ENCODE measurements at places on chromosomes 1 and 21.

- no peak for DNase-seq
These were observed 14.4 kb downstream of the CD55 start for GRCh38 chr1:207335695-207336363.

DNA sequence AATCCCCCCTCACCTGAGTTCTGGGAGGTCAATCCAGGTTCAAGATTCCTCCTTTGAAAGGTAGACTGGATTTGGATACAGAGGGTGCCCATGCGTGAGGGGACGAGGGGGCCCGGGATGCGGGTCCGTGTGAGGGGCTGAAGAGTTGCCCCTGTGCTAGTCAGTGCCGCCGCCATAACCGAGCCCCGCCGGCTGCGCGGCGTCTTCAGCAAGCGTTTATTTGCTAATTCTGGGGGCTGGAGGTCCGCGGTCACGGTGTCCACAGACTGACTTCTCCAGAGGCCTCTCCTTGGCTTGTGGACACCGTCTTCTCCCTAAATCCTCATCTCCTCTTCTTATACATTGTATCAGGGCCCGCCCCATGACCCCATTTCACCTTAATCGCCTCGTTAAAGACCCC is 20.9 kb upstream of the SAMD11 start:
- no peak for DNase-seq

DNA sequence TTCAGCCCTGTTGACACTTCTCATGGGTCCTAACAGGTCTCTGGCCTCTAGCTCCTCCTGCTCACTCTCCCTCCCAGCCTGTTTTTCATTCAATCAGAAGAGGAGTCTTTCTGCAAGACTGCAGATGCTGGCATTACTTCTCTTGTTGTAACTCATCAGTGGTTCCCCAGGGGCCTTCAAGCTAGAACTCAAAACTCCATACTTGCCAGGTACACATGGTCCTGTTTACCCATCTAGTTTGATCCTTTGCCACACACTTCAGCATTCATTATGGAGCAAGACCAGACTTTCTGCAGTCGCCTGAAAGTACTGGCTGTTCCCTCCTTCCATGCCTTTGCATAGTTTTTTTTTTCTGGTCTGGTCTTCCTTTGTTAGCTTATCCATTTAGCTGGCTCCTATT is 47.9 kb downstream of the SERBP1 start:
- DNase-seq = no peak

GRCh38 chr1:119747451-119747850 is 21.3 kb downstream of the HMGCS2 start:
- no peak for DNase-seq

- peak; percentile 47 for DNase-seq
These were observed 33.3 kb upstream of the CSF1 start for GRCh38 chr1:109877317-109877771.

DNA sequence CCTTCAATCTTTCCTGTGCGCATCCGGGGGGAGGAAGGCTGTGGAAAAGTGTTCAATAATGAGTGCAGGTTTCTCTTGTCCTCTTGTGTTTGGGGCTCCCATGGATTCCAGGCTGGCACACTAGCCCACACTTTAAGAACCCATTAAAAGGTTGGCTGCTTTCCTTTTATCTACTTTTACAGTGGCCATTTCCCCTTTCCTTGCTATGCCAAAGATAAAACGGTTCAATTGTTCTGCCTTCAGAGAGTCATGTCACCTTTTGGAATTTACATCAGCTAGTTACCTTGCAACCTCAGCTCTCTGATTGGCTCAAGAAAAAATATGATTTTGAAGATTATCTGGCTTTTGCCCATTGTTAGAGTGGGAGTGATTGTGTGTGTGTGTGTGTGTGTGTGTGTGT is 182.3 kb downstream of the SDCCAG8 start:
- no peak for DNase-seq

- DNase-seq = no peak
These were observed 21.1 kb upstream of the SUMO3 start for GRCh38 chr21:44838951-44839350.

- no peak for DNase-seq
These were observed 202.9 kb downstream of the NCAM2 start for GRCh38 chr21:21200939-21201615.

DNA sequence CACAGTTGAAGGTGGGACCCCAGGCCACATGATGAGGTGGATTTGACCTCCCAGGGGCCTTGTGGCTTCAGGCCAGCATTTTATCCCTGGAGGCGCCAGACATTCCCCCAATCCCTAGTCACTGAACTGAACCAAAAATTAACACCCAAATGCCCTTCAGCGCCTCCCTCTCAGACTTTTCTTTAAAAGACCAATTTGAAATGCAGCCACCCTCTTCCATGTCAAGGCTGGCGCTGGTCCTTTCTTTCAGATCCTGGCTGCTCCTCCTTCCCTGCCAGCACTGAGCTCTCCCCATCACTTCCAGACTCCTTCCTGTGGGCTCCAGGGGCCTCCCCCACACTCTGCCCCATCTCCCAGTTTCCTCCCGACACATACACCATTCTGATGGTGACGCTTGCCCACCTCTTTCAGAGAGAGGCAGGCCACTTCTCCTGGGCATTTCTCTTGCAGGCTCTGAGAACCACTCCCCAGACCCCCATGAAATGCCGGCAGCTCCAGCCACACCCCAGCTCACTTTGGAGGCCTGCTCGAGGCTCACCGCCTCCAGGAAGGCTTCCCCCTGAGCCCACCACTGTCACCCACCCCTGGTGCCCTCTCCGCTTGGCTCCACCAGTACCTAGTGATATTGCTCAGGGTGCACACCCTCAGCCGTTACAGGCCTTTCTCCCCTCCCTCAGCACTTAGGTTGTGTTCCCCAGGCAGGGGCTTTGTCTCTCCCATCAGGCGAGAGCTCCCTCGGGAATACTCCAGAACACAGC is 27.0 kb downstream of the NAV1 start:
- no peak for DNase-seq

- DNase-seq = no peak
These were observed 165.3 kb downstream of the TNFSF18 start for GRCh38 chr1:172885411-172885810.

DNA sequence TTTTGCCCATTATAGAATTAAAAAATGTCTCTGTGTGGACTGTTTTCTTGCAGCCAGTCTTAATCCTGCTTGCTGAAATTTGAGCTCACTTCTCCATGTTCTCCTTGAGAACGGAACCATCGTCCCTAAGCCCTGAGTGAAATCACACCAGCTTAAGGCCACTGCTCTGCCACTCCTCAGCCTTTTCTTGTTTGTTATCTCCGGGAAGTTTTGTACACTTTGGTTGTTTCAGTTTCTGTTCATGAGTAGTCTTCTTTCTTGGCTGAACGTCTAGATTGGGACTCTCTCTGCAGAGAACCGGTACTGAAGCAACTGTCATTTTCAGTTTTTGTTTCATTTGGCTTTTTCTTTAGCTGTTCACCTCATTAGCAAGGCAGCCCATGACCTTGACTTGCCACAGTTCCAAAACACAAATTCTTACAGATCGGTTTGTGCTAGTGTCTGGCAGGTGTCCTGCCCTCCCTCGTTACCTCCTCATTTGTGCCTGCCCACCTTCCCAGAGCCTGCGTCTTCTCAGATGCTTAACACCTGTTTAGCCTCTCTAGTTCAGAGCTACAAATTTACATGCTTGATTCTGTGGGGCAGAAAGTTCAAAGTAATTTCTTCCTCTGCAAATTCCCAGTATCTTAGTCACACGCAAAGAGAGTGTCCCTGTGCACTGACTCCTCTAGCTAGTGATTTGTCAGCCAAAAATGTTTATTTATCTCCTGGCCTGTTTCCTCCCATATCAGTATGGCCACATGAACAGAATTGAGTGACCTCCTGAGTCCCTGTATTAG is 12.4 kb downstream of the PSEN2 start:
- no peak for DNase-seq

DNA sequence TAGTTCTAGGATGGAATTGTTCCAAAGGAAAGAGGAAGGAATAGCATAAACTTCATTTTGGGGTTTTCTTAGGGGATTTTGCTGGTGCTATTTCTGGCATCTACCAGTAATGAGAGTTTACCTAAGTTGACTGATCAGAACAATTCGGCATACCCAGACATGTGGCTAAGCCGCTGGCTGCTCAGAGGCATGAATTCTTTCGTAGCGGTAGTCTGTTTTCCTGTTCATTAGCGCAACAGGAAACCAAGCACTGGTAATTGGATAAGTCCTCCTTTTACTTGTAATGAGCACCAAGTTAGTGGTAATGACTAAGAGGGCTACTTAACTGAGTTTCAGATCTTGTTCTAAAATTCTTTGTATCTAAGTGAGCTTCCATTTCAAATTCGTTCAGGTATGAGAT is 38.6 kb downstream of the C21orf91 start:
- no peak for DNase-seq

DNA sequence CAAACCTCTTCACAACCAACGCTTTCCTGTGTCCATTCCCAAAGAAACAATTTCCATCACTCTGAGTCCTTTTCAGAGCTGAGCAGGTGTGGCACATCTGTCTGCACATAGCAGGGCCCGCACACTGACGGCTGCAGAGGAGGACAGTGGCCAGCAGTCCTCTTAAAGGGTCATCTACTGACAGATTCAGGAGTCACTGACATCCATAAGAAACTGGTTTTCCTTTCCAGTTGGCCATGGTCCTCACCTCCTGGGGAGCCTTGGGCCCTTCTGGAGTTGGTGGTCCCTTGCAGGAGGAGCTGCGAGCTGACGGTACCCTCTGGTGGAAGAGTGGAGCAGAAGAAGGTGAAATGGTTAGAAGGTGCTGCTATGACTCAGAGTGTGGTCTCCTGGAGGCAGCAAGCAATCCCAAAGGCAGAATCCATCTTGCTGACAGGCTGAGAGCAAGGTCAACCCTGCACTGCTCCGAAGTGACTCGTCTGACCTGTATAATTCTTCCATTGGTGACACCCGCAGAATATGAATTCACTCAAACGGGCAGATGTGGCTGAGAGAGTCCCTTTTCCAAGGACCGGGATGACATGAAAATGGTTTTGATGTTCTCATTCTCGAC is 278.5 kb upstream of the C1orf174 start:
- DNase-seq = no peak

GRCh38 chr1:47675721-47676120 is 237.9 kb downstream of the FOXD2 start:
- no peak for DNase-seq

DNA sequence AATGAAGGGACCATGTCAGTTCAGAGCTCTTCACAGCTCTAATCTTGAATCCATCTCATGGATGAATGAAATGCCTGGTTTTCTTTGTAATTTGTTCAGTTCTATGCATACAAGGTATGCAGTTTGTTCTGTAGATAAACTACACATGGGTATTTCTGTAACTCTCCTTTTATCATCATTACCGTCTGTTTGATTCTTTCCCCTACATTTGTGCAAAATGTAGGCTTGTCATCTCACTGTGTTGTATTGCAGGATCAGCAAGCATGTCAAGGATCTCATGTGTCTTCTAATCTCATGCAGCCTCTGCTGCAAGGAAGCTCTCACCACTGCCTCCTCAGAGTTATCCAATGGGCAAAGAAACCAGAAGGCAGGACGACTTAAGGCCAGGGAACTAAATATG is 79.3 kb downstream of the OLFML2B start:
- DNase-seq = no peak

Measured in K562 (cell line).